ENCODE measurements at places on chromosomes 16 and 17.

DNA sequence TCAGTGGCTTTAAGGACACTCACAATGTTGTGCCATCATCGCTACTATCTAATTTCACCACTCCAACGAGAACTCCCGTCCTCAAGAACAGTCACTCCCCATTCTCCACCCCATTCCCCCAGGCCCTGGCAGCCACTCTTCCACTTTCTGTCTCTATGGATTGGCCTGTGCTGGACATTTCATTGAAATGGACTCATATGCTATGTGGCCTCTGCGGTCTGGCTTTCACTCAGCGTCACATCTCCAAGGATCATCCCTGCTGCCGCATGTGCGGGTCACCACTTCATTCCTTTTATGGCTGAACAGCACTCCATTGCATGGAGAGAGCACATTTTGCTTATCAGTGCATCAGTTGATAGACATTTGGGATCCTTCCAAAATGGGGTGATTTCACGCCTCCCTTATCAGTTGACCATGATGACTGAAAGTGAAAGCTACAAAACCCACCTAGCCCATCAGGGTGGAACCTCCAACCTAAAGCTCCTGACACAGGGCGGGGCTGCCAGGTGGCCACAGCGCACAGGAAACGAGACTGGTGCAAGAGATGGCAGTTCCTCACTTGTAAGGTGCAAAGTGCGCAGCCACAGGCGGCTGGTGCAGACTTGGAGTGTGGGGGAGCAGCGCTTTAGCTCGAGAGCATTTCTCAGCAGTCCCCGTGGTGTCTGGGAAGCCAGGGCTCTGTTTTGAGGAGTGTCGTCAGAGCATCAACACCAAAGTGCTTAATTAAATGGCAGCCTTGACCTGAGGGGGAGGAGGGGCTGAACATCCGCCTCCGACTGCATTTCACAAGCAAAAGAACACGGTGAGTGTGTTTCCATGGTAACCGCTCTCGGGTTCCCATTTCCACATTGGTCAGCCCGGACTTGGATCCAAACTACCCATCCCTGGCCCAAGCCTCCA, 23.8 kb downstream of the COTL1 start:
- DNase-seq = no peak

GRCh38 chr16:66774981-66775380, 23.6 kb upstream of the DYNC1LI2 start:
- DNase-seq = no peak

DNA sequence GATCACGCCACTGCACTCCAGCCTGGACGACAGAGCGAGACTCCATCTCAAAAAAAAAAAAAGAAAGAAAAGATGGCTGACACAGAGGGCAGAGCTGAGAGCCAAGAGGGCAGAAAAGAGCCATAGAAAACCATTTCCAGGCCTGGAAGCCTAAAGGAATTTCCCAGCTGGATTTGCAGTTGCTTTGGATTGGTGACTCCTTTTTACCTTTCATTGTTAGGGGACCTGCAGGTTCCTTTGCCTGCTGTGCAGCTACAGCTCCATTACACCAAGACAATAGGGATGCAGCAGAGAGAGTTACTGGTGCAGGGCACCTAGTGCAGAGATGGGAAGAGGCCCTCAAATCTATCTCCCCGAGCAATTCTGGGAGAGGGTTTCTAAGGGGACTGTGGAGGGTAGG, 18.4 kb downstream of the ZNF668 start:
- no peak for DNase-seq

GRCh38 chr17:82394278-82394677, 22.7 kb downstream of the UTS2R start:
- no peak for DNase-seq

DNA sequence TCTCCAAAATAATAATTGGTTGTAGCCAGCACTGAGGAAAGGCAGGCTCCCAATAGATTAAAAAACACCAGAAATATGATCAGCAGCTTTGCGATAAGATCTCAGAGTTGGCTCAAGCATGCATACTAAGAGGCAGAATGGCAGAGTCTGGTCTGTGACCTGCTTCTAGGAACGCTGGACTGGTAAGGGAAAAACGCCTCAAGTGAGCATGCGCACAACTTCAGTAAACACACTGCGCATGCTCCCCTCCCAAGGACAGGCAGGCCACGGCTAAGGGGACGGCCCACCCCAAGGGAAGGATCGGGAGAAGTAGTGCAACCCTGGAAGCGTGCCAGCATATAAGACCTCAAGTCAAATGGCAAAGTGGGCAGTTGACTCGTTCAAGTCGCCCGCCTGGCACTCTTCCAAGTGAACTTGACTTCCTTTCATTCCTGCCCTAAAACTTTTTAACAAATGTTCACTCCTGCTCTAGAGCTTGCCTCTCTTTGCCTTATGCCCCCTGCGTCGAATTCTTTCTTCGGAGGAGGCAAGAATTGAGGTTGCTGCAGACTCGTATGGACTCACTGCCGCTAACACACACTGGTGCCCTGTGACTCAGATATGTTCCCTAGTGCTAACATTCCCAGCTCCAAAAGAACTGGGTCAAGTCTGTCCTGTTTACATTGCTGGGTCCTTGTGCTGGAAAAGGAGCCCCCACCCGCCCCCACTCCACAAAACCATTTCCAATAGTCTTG, 22.4 kb upstream of the PRM1 start:
- no peak for DNase-seq

- no peak for DNase-seq
These were observed 6.6 kb upstream of the CBX8 start for GRCh38 chr17:79803421-79803996.
